Retinal pigment epithelial cell (primary cell): ENCODE measurements at places on chromosomes 13 and 19.
A peak's percentile ranks its signal among the peaks of the same experiment; 100 is the strongest.

GRCh38 chr19:13150931-13151604 lies 857 bp downstream of the IER2 start:
- DNase-seq, result no peak

DNA sequence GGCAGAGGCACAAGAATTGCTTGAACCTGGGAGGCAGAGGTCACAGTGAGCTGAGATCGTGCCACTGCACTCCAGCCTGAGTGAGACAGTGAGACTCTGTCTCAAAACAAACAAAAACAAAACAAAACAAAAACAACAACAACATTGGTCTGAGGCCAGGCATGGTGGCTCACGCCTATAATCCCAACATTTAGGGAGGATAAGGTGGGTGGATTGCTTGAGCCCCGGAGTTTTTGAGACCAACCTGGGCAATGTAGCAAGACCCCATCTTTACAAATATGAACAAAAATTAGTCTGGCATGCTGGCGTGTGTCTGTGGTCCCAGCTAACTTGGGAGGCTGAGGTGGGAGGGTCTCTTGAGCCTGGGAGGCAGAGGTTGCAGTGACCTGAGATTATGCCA lies 16.0 kb upstream of the NWD1 start:
- DNase-seq, result no peak

DNA sequence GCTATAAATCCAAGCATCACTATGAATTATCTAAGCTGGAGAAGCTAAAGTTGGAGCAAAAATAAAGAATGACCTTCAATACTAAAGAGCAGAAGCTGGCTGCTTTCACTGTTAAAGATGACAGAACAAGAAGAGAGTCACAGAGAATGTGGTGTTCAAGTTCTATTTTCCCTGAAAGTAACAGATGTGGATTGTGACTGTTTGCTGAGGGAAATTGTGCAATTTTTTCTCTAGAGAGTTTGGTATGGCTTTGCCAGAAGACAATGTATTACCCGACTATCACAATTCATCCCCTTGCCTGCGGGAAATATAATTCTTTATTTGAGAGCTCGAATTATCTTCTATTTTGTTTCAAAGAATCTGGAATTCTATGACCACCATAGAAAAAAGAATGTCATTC lies 83.1 kb downstream of the TNFSF13B start:
- DNase-seq, result no peak

DNA sequence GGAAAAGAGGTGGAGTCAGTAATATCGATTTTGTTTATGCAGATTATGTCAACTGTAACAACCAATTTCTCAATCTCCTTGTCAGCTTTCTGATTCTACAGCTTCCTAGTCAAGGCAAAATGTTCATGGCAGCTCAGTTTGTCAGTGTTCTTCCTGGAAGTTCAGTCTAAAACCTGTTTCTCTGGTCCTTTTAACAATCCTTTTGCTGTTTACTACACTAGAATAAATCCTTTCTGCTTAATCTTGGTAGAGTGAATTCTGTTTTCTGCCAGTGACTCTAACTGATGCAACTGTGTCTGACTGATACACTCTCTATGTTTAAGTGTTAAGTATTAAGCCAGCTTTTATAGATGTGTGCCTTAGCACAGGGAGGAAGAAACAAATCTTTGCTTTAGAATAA lies 516.9 kb upstream of the KLF12 start:
- DNase-seq, result no peak

- no peak for DNase-seq
Observed at GRCh38 chr19:46806656-46807055, 18.3 kb upstream of the SLC1A5 start.

DNA sequence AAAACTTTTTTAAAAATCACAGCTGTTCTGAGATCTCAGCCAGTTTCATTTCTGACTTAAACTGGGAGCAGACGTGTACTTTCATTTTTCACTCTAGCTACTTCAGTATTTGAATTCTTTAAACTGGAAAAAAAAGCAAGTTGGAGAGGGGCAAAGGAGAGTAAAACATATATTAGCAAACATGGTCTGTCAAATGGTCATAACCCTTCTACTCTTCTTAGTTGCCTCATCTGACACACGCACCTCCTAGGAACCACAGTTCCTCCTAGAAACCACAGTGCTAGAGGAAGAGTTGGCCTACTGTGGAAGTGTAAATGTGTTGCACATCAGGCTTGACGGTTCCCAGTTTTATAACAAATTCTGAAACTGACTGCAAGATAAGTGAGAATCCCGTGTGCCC lies 47.2 kb downstream of the TM9SF2 start:
- DNase-seq, result no peak

GRCh38 chr13:92103689-92104153 lies 705.3 kb downstream of the GPC5 start:
- DNase-seq, result peak; percentile 74

- peak; percentile 87 for DNase-seq
Observed at GRCh38 chr19:32104153-32104849, 241.1 kb upstream of the ZNF507 start.
